ENCODE measurements at places on chromosomes 5 and 9.

DNA sequence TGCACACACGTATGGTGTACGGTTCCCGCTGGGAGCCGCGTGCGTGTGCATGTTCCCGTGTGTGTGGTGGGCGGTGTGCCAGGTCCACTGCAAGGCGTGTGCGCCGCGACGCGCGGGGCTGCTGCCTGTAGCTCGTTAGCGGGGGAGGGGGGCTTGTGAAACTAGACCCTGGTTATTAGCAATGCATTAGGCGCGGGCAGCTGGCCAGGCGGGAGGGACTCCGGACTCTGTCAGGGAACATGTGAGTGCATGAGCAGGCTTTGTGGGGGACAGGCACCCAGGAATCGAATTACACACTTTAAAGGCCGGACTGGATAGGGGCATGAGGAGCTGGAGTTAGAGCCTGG lies 32.2 kb upstream of the ENHO start:
- H3K27me3 ChIP-seq: peaks cover 12% of the 10 kb centered on the region
- no peak overlapping the region for H3K4me3 ChIP-seq
- H3K4me1 ChIP-seq: no peaks in the 10 kb centered on the region
- H3K27ac ChIP-seq: no peak overlapping the region
- DNase-seq: no peak

DNA sequence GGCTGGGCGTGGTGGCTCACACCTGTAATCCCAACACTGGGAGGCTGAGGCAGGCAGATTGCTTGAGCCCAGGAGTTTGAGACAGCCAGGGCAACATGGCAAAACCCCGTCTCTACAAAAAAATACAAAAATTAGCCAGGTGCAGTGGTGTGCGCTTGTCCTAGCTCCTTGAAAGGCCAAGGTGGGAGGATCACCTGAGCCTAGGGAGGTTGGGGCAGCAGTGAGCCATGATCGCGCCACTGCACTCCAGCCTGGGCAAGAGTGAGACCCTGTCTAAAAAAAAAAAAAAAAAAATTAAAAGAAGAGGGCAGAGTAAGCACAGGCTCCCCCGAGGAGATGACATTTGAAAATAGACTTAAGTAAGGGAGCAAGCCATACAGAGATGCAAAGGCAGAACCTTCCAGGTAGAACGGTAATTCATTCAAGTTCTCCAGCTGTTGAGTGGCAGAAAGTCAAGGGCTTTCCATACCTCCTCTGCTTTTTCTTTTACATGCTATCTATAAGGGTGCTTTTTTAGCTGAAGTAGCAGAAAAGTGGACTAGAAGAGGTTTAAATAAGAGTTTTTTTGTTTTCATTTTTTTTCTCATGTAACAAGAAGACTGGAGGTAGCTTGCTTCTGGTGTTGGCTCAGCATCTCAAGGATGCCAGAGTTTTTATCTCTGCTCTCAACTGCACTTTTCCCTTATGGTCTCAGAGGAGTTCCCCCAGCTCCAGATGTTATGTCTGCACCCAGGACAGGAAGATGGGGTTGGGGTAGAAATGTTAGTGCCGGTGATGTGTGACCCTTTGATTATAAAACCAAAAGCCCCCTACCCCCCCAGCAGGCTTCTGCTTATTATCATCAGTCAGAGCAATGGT lies 40.8 kb downstream of the ERGIC1 start:
- H3K27ac ChIP-seq: no peak overlapping the region
- no peak overlapping the region for H3K4me3 ChIP-seq
- no peaks in the 10 kb centered on the region for H3K27me3 ChIP-seq
- H3K4me1 ChIP-seq: peaks cover 5% of the 10 kb centered on the region
- H3K36me3 ChIP-seq: no peaks in the 10 kb centered on the region
- DNase-seq: no peak

DNA sequence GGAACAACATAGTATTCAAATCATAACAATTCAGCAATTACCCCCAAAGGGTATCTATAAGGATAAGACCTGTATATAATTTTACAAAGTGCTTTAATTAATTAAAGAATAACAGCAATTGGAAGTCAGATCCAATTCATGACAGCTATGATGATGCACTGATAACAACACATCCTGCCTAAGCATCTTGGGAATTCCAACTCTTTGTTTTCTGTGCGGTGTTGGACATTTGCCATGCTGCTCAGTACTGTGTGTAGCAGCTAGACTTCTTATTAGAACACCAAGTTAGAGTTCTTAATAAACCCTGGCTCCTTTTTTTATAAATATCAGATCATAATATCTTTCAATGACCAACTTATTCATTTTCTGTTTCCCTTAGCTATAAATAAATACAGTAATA lies 209.0 kb downstream of the SEC61B start:
- peaks cover 13% of the 10 kb centered on the region for H3K4me1 ChIP-seq

DNA sequence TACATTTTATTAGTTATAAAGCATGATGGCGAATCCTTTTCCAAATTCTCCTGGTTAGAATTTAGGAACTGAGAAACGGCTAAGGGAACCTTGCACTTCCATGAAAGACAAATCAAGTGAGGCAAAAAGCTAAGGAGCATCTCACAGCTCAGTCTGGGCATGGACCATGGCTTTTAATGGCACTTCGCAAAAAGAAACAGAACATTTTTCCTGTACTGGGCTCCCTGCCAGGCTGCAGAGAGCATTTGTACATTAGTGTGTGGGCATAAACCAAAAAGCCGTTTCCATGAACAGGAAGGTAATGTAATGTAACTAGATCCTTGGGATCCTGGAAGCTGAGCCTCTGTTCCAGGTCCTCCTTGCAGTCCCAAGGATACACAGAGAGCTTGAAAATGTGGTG lies 354.2 kb downstream of the MRPS30 start:
- no peaks in the 10 kb centered on the region for H3K36me3 ChIP-seq
- no peak overlapping the region for H3K4me3 ChIP-seq
- H3K4me1 ChIP-seq: no peaks in the 10 kb centered on the region
- H3K27me3 ChIP-seq: no peaks in the 10 kb centered on the region

GRCh38 chr5:65823845-65824445 lies 101.9 kb downstream of the NLN start:
- H3K4me3 ChIP-seq: no peak overlapping the region
- DNase-seq: no peak
- H3K36me3 ChIP-seq: no peaks in the 10 kb centered on the region
- H3K4me1 ChIP-seq: peaks cover 28% of the 10 kb centered on the region

- no peak overlapping the region for H3K4me3 ChIP-seq
- H3K27ac ChIP-seq: no peak overlapping the region
- DNase-seq: no peak
- H3K4me1 ChIP-seq: no peaks in the 10 kb centered on the region
- H3K36me3 ChIP-seq: no peaks in the 10 kb centered on the region
Measured at GRCh38 chr9:37976714-37977477, 73.0 kb upstream of the SLC25A51 start.

DNA sequence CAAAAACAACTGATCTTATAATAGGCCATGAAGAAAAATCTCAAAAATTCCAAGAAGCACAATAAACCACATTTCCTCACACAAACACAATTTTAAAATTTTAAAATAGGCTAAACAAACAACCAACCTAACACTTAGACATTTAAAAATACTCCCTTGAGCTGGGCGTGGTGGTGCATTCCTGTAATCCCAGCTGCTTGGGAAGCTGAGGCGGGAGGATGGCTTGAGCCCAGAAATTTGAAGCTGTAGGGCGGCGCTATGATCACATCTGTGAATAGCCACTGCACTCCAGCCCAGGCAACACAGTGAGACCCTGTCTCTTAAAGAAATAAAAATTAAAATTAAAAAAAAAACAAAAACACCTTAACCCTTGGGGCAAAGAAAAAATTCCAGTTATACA lies 36.9 kb upstream of the TESK1 start:
- no peak overlapping the region for H3K4me3 ChIP-seq
- peaks cover 38% of the 10 kb centered on the region for H3K4me1 ChIP-seq
- H3K36me3 ChIP-seq: peaks cover 9% of the 10 kb centered on the region

DNA sequence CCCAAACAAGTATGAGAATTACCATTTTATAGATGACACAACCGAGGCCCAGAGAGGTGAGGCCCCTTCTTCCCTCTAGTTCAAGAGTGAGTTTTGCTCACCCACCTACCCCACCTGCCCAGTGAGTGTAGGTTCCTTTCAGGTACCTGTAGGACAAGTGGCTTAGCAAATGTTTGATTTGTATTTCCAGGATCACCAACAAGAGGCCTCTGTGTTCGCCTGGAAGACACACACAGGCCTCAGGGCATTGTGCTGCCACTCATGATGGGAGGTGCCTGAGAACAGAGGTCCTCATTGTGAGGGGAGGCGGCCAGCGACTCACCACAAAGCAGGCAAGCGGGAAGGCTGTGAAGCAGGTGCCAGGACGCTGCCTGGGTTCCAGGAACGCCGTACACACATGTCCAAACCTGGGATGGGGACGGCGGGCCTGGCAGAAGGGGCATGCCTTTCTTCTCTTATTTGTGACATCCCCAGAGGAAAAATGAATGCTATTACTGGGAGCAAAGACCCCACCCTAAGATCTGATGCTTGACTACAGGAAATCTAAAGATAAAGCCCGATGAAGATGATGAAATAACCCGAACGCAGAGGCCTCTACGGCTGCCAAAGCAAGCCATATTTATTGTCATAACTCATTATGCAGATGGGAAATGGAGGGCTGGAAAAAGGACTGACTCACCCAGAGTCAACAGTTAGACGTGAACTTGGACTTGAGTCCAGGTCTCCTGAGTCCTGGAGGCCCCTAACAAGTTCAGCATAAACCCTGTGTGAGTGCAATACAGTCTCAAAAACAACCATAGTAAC lies 60.2 kb upstream of the SLC25A51 start:
- no peaks in the 10 kb centered on the region for H3K27me3 ChIP-seq
- peak overlapping the region; percentile 15 for H3K27ac ChIP-seq
- H3K4me3 ChIP-seq: no peak overlapping the region
- H3K36me3 ChIP-seq: no peaks in the 10 kb centered on the region
- DNase-seq: no peak
- H3K4me1 ChIP-seq: peaks cover 14% of the 10 kb centered on the region

DNA sequence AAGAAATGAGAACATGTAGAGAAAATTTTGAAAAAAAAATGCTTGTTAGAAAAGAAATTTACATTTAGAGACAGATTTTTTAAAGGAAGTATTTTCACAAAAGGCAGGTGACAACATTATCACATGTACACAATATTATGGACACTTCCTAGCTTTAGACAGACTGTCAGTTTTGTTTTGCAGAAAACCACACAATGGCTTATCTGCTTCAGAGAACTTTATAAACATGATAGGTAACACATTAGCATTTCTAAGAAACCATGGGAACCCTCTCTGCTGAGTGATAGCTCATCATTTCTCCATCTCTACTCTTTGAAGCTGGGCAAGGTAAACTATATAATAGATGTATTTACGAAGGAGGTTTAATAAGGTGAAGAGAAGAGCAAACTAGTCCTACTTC lies 25.6 kb downstream of the POU5F2 start:
- H3K36me3 ChIP-seq: peaks cover 3% of the 10 kb centered on the region
- H3K4me3 ChIP-seq: no peak overlapping the region
- H3K27ac ChIP-seq: no peak overlapping the region
- DNase-seq: no peak
- no peaks in the 10 kb centered on the region for H3K27me3 ChIP-seq

DNA sequence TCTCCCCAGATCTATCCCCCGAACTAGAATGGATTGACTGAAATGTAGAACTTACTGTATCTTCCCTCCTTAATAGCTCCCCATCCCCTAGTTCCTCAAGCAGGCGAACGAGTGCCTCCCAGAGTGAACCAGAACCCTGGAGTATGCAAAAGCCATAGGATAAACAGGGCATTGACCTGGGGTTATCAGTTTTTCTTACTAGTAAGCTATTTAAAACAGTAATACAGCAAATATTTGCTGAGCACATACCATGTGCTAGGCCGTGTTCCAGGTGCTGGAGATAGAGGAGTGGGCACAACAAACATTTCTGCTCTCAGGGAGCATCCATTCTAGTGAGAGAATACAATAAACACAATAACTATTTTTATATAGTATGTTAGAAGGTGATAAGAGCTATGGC lies 1.8 kb downstream of the SKP2 start:
- no peaks in the 10 kb centered on the region for H3K27me3 ChIP-seq
- H3K27ac ChIP-seq: no peak overlapping the region
- H3K4me1 ChIP-seq: peaks cover 48% of the 10 kb centered on the region
- peak overlapping the region; percentile 97 for H3K4me3 ChIP-seq
- no peak for DNase-seq

- H3K4me1 ChIP-seq: no peaks in the 10 kb centered on the region
- H3K27me3 ChIP-seq: no peaks in the 10 kb centered on the region
- no peak for DNase-seq
- H3K4me3 ChIP-seq: no peak overlapping the region
Measured at GRCh38 chr5:179051784-179052183, 8.4 kb upstream of the ZNF354C start.

DNA sequence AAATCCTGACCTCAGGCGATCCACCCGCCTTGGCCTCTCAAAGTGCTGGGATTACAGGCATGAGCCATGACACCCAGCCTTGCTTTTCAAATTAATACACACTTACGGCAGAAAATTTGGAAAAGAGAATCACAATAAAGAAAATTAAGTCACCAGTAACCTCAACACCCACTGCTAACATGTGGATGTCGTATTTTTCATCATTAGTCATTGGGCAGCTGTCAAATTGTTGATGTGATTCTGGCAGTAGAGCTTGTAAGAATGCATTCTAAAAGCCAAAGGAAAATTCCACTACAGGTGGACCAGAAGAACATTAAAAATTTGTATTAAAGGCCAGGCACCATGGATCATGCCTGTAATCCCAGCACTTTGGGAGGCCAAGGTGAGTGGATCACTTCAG lies 237.3 kb upstream of the TUT7 start:
- H3K27ac ChIP-seq: no peak overlapping the region
- peaks cover 9% of the 10 kb centered on the region for H3K27me3 ChIP-seq
- no peak for DNase-seq
- no peaks in the 10 kb centered on the region for H3K36me3 ChIP-seq
- H3K4me3 ChIP-seq: no peak overlapping the region

GRCh38 chr9:3200331-3200774 lies 325.4 kb downstream of the RFX3 start:
- DNase-seq: no peak
- no peaks in the 10 kb centered on the region for H3K36me3 ChIP-seq
- H3K27me3 ChIP-seq: peaks cover 3% of the 10 kb centered on the region
- no peaks in the 10 kb centered on the region for H3K4me1 ChIP-seq
- H3K27ac ChIP-seq: no peak overlapping the region

- no peak for DNase-seq
- H3K27me3 ChIP-seq: peaks cover 25% of the 10 kb centered on the region
- H3K4me1 ChIP-seq: no peaks in the 10 kb centered on the region
- H3K36me3 ChIP-seq: no peaks in the 10 kb centered on the region
- H3K27ac ChIP-seq: no peak overlapping the region
- no peak overlapping the region for H3K4me3 ChIP-seq
Measured at GRCh38 chr9:115594557-115594956, 476.6 kb upstream of the TNC start.

- H3K4me3 ChIP-seq: no peak overlapping the region
- H3K4me1 ChIP-seq: no peaks in the 10 kb centered on the region
- no peak overlapping the region for H3K27ac ChIP-seq
- H3K27me3 ChIP-seq: peaks cover 4% of the 10 kb centered on the region
- DNase-seq: no peak
Measured at GRCh38 chr9:85331626-85332025, 410.1 kb downstream of the AGTPBP1 start.

DNA sequence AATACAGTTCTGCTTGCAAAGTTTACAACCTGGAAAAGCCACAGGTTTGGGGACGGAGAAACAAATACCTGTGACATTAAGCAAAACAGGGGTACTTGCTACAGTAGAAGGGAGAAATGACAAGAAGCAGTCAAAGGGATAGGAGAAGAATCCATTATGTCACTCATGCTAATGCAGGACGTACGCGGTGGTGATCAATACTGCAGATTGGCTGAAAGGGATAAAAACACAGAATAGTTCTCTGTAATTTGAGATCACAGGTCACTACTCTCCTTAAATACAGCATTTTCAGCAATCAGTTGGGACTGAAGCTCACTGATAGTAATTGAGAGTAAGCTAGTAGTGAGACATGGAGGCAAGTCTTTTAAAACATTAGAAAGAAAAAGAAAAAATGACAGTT lies 130.3 kb upstream of the MTAP start:
- no peak overlapping the region for H3K27ac ChIP-seq
- peaks cover 2% of the 10 kb centered on the region for H3K27me3 ChIP-seq
- DNase-seq: no peak
